ENCODE measurements at places on chromosomes 6 and 20.

DNA sequence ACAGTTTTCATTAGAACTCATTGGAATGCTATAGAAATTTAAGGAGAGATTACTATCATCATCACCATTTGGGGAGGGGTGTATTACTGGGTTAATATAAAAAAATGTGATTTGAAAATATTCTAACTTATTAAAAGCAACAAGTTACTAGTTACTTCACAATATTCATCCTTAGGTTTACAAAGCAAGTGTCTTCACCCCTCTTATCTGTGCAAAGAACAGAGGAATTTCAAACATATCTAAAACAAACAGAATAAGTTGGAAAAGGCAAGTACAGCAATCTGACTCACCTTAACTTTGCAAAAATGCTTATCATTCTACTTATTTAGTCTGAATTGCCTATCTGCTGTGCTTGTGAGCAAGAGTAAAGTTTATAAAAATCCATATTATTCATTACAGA is 32.9 kb downstream of the DCBLD1 start:
- no peak for DNase-seq

GRCh38 chr20:17808357-17808756 is 108.6 kb downstream of the BANF2 start:
- DNase-seq = no peak

- no peak for DNase-seq
Measured at GRCh38 chr6:84772428-84773132, 8.2 kb upstream of the TBX18 start.

DNA sequence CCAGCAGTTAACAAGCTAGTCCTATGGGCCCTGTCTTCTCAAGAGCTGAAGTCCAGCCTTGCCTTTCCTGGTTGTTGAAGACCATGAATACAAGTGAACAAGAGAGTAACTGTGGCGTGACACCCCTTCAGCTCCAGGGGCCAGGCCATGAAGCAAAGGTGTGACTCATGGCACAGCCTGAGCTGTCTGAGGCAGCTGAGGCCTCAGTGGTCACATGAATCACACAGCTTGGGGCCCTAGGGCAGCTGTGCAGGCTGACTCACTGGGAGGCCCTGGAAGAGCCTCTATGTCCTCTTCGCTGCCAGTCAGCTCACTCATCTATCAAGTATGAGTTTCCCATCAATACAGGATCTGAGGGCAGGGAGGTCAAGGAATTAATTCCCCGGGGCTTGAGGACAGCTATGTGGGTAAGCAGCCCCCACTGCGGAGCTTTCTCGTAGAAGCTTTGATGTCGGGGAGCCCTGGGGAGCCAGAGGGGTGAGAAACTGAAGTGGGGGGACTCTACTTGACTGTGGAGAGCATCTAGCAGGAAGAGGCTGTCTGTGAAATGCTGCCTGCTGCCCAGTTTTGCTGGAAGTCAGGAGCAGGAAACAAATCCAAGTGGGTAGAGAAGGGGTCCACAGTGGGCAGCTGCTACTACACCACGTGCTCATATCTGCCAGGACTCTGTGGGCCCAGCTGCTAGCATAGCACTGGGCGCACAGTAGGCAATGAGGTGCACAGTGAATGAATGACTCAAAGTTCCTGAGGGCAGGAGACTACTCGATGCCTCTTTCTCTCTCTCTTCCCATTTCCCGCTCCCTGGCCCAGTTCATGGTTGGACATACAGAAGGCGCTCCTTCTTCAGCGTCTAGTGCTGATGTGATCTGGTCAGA is 13.7 kb upstream of the FAM83C start:
- peak; percentile 35 for DNase-seq

GRCh38 chr6:22940581-22941290 is 371.4 kb downstream of the HDGFL1 start:
- no peak for DNase-seq

Measured in stimulated activated CD8-positive, alpha-beta memory T cell treated with anti-CD3 and anti-CD28 coated beads, Interleukin-15, amount 100 ng/mL, for 24 hours (primary cell).